ENCODE measurements at places on chromosomes 7 and 10.
A peak's percentile ranks its signal among the peaks of the same experiment; 100 is the strongest.

- no peak for DNase-seq
Measured at GRCh38 chr10:122265896-122266295, 5.2 kb upstream of the BTBD16 start.

DNA sequence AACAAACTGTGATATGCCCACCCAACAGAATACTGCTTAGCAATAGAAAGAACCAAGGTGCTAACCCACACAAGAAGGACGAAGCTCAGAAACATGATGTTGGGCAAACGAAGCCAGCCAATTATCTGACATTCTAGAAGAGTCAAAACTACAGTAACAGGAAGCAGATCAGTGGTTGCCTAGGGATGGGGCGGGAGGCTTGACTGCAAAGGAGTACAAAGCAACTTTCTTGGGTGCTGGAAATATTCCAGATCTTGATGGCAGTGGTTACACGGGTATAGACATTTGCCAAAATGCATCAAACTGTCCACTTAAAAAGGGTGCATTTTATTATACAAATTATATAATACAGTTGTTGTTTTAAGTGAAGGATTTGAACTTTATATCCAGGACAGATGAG, 41.1 kb upstream of the RET start:
- no peak for DNase-seq

DNA sequence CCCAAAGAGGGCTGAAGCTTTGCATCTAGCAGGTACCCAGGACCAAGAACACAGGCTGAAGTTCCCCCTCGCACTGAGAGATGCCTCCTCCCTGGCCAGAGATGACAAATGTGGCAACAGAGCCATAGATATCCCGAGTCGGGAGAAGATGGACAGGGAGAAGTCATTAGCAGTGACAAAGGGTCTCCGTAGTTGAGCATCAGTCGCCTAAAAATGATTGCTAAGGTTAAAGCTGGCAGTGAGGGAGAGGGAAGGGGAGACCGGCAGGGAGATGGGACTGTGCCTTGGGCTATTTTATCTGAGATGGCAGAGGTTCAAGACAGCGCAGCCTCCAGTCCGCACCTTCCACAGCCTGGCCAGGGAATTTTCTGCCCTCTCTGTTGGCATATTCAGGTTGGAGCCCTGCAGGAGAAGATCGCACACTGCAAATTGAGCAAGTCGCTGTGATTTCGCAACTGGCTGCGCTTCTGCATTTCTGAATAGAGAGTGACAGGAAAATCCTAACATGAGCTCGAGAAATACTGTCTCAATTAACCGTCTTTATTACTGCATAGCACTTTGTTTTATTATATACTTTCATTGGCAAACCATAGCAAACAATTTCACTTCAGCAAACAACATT, 238.9 kb upstream of the GPR26 start:
- DNase-seq = no peak

DNA sequence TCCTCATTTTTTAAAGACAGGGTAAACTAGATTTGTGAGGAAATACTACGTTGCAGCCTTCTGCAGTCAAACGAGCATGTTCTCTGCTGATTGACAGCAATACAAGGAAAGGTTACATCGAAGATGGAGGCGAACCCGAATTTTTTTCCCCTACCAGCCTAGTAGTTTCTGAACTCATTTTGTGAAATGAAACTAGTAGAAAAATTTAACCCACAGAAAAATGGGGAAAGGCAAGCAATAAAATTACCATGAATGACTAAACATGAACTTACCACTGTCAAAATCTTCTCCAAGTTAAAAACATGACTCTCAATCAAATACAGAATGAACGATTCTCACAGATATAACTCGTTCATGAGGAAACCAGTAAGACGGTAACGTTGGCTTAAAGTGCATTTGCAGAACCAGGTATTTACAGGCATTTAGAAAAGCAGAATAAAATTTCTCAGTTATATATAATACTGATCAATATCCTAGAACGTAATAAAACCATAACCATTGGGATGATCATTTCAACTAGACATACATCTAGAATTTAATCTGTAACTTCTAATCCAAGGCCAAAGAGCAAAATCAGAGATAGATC, 73.9 kb downstream of the CELF2 start:
- DNase-seq = no peak

- no peak for DNase-seq
Measured at GRCh38 chr10:11302181-11302580, 284.5 kb downstream of the CELF2 start.

DNA sequence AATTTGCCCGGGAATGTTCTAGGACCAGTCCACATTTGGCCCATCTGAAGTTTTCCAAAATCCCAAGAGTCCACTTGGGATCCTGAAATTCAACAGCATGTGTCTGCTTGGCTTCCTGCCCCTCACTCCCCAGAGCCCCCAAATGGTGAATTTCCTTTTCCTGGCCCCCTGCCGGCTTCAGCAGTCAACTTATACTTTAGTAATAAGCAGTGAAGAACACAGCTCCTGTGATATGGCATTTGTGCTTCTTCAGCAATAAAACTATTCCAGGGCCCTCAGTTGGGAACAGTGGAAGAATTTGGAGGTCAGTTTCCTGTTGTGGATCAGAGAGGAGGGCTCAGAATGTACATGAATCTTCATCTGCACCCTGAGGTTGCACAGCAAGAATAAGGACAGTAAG, 51.1 kb downstream of the PRF1 start:
- DNase-seq = no peak

- DNase-seq = no peak
Measured at GRCh38 chr10:132451506-132452215, 54.7 kb downstream of the PWWP2B start.

- no peak for DNase-seq
Measured at GRCh38 chr7:143382791-143383641, 1.9 kb downstream of the ZYX start.

DNA sequence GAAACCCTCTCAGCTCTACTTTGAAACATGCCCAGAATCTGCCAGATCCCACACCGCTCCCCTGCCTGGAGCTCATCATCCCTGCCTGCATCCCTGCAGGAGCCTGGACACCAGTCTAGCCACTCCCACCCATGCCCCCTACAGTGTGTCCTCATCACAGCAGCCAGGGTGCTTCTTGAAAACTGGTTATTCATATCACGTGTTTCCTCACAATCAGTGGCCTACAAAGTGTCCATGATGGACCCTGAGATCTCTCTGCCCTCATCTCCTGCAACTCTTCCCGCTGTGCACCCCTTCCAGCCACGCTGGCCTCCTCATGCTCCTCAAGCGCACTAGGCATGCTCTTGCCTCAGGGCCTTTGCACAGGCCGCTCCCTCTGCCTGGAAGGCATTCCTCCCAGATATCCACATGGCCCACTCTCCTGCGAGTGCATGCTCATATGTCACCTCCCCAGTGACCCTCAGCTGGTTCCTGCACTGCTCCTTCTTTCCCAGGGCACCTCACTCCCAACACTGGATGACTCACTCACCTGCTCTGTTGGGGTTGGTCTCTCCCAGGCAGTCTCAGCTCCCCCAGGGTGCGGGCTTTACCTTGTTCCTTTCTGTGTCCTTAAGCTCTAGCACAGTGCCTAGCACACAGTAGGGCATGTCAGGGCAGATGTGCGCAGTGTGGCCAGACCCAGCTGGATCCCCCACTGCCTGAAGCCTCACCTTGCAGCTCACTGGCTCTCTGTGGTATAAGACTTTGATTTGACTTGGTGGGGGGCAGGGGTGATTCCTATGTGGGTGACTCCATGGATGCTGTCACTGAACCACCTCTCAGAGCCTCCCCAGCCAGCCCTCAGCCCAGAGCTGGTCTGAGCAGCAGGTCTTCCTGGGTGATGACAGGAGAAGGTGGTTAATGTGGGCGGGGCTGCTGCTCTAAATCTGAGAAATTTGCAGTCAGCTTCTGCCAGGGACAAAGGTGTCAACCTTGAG, 37.3 kb downstream of the CDH23 start:
- no peak for DNase-seq

- peak; percentile 92 for DNase-seq
Measured at GRCh38 chr10:62384057-62384446, 9.9 kb downstream of the ZNF365 start.

GRCh38 chr7:32501522-32501921, 6.2 kb downstream of the AVL9 start:
- DNase-seq = no peak

GRCh38 chr7:53794816-53795215, 747.4 kb upstream of the VSTM2A start:
- DNase-seq = no peak

DNA sequence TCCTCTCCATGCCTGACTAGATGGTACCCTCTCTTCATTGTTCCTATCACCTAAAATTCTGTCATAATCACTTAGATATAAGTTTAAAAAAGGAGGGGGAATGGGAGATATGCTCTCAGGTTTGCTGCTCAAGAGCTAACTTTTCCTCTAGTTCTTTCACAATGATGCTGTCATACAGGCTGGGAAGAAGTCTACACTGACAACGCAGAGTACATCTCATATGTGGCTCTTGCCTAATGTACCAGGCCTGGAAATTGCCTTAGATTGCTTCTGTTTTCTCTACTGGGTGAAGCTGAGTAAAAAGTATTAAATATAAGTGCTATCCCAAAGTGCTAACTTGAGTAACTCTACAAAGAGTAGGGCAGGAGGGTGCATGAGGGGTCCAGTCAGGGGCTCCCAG, 43.8 kb upstream of the BET1 start:
- no peak for DNase-seq

DNA sequence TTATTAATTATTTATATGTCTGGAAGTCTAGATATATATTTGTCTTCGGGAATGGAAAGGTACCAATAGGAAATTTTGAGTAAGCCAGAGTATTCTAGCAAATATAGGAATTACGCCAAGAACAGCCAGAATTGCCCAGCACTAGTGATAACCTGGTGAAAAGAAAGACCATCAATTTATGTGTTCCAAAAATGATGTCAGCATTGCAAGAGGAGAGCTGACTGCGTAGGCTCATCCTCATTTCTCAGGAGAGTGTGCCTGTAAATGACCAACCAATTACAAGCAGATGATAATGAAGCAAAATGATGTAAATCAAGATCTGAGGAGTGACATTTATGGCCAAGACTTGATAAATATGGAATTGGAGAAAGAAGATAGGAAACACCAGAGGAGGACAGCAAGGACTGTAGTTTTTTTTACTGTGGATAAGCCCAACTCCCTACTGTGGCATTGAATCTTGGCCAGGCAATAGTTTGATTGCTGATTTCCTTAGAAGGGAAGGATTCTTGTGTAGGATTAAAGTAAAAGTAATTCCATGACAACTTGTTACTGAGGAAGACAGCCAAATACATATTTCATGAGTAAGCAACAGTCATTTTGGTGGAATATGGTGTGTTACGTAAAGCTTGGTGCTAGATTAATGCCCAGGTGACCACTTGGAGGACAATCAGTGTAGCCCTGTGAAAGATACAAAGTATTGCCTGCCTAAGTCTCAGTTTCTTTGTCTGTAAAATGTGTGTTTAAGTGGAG, 590.8 kb downstream of the AUTS2 start:
- DNase-seq = no peak

DNA sequence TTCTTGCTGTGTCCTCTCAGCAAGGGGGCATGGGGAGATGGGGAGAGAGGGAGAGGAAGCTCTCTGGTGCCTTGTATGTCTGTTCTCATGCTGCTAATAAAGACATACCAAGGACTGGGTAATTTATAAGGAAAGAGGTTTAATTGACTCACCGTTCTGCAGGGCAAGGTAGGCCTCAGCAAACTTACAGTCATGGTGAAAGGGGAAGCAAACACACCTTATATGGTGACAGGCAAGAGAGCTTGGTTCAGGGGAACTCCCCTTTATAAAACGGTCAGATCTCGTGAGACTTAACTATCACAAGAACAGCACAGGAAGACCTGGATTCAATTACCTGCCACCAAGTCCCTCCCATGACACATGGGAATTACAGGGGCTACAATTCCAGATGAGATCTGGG, 464.7 kb upstream of the CELF2 start:
- no peak for DNase-seq

- no peak for DNase-seq
Measured at GRCh38 chr10:69057951-69058297, 30.0 kb upstream of the SRGN start.

- no peak for DNase-seq
Measured at GRCh38 chr7:28266402-28266801, 85.8 kb upstream of the JAZF1 start.

- no peak for DNase-seq
Measured at GRCh38 chr10:74342991-74343390, 192.0 kb downstream of the ADK start.

DNA sequence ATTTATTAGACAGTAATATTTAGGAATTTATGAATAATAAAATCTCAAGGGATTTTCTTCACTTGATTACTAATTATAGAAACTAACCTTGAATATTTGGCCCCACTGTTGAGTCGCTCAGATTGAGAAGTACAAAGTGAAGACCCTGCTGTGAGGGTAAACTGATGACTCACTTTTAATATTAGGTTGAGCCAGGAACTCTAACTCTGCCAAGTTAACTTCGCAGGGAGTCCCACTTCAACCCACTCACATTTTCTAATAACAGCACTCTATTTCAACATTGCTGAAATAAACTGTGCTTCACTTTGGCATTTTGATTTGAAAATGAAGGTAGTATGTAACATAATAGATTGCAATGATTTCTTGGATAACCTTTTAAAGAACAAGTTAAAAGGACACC, 200.7 kb downstream of the POLR1F start:
- no peak for DNase-seq

DNA sequence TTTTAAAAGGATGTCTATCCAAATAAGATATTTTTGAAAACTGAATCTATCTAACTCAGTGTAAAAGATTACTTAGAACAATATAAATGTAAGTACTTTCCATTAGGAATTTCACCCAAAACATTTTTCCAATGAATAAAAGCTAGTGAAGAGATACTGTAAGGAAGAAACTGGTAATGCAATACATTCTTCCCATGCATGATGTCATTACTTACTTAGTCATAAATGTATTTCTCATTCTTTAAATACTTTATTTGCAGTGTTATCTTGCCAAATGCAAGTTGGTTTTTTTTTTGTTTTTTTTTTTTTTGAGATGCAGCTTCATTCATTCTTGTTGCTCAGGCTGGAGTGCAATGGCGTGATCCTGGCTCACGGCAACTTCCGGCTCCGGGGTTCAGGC, 265.6 kb downstream of the PHF14 start:
- no peak for DNase-seq

GRCh38 chr7:42250411-42250810, 13.4 kb upstream of the GLI3 start:
- DNase-seq = no peak

DNA sequence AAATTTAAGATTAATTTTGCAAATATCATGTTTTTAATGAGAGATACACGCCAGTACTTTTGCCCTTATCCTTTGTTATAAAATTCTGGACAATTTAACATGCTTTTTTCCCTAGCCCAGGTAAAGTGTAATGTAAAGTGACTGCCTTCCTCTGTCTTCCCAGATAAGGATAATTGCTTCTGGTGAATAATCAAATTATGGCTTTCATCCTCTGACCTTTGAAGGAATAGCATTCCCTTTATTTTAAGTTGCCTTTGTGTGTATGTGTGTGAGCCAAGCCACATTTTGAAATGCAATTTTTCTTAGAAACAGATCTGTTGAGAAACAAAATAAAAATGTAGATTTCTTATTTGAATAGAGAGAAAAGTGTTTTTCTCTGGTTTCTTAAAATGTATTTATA, 107.5 kb downstream of the ADAM22 start:
- DNase-seq = no peak

- DNase-seq = no peak
Measured at GRCh38 chr7:41774966-41775365, 72.1 kb upstream of the INHBA start.

- DNase-seq = peak; percentile 29
Measured at GRCh38 chr7:147803606-147804005, 787.0 kb upstream of the C7orf33 start.

All from H4 (cell line).